CD4-positive, CD25-positive, alpha-beta regulatory T cell (primary cell): ENCODE measurements at places on chromosomes 2 and 18.

DNA sequence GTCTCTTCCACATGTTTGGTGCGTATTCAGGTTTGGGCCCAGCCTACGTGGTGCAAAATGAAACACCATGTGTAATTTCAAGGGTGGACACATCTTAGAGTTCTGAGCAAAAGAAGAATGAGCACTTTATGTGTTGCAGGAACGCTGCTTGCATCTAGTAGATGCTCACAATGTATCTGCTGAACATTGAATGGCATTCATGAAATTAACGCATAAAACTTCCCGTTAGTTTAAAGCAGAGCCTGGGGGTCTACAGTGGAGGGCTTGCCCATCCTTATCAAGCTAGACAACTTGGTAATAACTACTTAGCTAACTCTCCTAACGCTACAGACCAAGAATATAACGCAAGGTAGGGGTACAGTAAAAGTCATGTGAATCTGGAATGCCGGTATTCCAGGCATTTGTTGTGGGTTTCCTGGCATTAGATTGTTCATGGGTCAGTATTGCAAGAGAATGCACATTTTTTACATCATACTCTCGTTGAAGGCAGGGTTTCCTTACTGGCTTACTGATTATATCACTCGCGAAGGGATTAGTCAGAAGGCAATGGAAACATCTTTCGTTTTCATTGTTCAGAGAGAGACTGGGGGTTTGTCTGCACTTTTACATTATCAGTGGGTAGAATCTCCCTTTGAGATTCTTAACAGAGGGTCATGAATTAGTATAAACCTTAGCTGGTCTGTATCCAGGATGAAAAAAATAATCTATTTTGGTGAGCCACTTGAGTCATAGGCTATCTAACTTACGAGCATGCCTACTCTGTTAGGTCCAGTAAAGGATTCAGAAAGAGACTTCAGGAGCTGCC lies 229.5 kb upstream of the EPAS1 start:
- DNase-seq = no peak

GRCh38 chr18:23133860-23134779 lies 1.2 kb upstream of the CABLES1 start:
- DNase-seq = no peak

DNA sequence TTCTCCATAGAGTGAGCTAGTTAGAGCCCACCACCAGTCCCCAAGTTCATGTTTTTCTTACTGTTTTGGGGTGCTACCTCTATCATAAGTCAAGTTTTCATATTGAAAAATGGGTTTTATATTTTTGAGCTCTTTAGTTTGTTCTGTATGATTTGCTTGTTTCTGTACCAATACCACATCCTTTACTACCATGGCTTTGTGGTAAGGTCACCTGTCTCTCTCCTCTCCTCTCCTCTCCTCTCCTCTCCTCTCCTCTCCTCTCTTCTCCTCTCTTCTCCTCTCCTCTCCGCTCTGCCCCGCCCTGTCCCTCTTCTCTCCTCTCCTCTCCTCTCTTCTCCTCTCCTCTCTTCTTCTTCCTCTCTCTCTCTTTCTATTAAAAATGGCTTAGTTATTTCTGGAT lies 22.1 kb upstream of the LBH start:
- peak; percentile 39 for DNase-seq

DNA sequence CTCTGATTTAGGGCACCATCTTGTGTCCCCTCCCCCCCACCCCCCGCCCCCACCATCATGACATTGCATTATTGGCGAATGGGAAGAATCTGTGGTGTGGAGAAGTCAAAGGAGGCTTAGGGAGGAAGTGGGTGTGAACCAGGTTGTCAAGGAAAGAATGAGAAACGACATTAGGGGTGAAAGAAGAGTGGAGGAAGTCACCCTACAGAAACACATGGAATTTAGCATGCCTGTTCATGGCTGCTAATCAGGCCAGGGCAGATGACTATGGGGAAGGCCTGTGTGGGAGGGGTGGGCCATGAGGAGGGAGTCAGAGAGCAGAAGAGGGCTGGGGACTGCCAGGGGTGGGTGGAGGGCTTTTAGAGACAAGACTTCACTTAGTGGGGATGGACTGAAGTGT lies 81.6 kb downstream of the AOX1 start:
- DNase-seq = no peak

DNA sequence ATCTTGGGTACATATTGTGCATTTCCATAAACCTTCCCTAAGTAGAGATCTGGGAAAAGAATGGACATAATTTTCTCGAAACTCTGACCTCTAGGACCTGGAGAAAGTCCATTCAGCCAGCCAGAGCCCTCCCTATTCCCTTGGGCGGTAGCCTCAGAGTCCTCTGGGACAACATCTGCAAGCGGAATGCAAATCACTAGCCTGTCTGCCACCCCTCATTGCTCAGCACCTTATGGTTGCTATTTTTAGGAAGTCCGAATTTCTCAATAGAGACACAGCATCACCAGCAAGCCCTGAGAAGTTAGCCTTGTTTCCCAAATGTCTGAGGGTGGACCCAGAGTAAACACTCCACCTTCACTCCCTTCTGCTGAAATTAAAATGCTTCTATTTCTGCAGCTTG lies 17.6 kb upstream of the CD28 start:
- DNase-seq = no peak

- DNase-seq = no peak
Measured at GRCh38 chr2:83143946-83144345, 1315.1 kb downstream of the SUCLG1 start.

- no peak for DNase-seq
Measured at GRCh38 chr2:130381619-130382018, 25.8 kb downstream of the PTPN18 start.

GRCh38 chr2:96143848-96144480 lies 1.3 kb downstream of the DUSP2 start:
- DNase-seq = peak; percentile 64

DNA sequence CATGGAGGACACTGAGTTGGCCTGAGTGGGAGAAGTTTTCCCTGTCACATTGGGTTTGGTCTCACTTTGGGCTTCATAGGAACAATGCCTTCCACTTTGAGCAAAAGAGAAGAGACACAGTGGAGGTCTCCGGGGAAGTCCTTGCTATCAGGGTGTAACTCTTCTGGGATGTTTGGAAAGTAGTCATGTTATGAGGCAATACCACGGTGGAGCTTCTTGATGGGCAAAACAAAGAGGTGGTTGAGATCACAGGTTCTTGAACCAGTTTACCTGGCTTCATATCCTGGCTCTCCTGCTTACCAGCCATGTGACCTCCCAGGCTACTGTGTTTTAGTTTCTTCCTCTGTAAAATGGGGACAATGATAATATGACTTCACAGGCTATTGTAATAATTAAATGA lies 478.6 kb downstream of the SLC4A3 start:
- DNase-seq = no peak

- DNase-seq = no peak
Measured at GRCh38 chr18:51660188-51660715, 462.8 kb upstream of the MEX3C start.

- no peak for DNase-seq
Measured at GRCh38 chr2:222398446-222398885, 25.9 kb upstream of the SGPP2 start.

- DNase-seq = no peak
Measured at GRCh38 chr2:36356298-36356989, 866 bp downstream of the CRIM1 start.

- DNase-seq = no peak
Measured at GRCh38 chr2:69213782-69214181, 173.2 kb downstream of the GFPT1 start.

DNA sequence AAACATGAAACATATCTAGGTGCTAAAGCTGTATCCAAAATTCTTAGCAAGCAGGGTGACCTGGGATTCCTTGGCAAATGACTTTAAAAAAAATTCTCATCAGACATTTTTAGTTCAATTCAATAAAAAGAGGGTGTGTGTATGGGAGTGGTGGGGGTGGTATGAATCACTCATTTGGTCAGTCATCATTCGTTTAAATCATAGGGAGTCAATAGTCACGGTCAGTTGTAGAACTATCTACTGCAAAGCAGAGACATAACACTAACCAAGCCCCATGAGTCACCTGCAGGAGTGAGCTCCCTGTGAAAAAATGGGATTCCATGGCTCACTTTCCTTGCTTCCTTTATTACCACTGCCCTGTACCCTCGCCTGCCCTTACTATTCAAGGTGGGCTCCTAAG lies 380.6 kb upstream of the TCF4 start:
- no peak for DNase-seq

DNA sequence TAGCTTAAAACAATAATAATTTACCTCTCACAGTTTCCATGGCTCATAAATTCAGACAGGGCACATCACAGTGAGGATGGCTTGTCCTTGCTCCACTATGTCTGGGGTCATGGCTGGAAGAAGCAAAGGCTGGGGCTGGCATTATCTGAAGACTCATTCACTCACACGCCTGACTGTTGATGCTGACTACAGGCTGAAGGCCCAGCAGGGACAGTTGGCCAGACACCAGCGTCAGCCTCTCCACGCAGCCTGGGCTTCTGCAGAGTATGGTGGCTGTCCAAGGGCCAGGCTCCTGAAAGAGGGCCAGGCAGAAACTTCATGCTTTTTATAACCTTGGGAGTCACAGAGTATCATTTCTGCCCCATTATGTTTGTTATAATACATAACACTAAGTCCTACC lies 33.4 kb downstream of the YPEL5 start:
- DNase-seq = no peak
